Aorta (tissue), 5 donors: ENCODE measurements at places on chromosomes 7 and 10. TPM values are rescaled to one million over a fixed set of nuclear protein-coding genes. Genes with fewer than 3 reads are reported as not detected.

DNA sequence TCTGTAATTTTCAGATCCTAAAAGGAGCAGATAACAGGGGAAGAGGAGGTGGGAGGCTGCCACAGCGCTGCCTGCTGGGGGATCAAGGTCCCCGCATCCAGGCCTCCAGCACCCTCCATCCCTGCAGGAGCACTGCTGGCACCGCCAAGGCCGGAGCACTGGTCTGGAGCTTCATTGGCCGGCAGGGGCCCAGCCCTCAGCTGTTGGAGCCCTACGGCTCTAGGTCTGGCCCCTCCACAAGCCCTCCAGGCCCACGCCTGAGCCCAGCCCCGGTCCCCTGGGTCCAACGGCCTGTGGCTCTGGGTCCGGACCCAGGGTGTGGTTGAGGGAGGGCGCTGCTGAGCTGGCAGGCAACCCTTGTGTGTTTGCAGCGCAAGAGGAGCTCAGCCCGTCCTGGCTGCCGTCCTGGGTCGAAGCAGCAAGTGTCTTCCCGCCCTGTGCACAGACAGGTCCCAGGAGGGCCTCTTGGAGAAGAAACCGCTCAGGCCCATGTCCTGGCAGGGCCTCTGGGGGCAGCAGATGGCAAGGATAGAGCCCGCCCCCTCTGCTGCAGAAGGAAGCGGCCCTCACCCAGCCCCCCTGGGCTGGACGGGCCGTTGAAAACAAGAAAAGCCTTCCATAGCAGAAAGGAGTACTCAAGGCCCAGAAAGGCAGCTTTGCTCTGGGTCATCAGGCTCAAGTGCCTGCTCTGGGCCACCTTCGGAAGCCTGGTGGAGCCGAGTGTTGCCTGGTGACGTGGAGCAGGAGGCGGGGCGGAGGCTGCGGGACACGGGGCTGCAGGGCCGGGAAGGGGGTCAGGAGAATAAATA is 54.3 kb upstream of the TNRC18 start:
- H3K4me1 ChIP-seq = no peaks in the 10 kb centered on the region
- no peak overlapping the region for H3K4me3 ChIP-seq
- no peak overlapping the region for H3K27ac ChIP-seq
- no peak for DNase-seq
- no peaks in the 10 kb centered on the region for H3K27me3 ChIP-seq

DNA sequence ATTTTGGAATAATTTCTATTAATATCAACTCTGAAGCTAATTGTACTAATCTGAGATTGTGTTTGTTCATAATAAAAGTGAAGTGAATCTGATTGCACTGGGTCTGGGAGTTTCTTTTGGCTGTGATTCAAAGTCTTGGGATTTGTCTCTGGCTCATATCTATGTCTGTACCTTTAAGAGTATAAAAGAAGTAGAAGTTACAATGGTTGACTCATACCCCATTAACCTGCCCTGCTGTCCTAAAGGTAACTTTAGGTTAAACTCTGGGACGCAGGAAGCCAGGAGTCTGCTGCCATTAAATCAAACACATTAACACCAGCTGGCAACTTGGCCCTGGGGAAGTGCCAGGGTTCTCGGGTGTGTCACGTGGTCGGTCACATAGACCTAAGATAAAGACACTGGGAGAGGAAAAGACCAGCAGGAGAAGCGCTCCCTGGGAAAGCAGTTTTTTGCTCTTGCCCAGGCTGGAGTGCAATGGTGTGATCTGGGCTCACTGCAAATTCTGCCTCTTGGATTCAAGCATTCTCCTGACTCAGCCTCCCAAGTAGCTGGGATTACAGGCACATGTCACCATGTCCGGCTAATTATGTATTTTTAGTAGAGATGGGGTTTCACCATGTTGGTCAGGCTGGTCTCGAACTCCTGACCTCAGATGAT is 17.8 kb downstream of the SCD start:
- H3K4me3 ChIP-seq = no peak overlapping the region
- no peaks in the 10 kb centered on the region for H3K27me3 ChIP-seq
- no peaks in the 10 kb centered on the region for H3K4me1 ChIP-seq

DNA sequence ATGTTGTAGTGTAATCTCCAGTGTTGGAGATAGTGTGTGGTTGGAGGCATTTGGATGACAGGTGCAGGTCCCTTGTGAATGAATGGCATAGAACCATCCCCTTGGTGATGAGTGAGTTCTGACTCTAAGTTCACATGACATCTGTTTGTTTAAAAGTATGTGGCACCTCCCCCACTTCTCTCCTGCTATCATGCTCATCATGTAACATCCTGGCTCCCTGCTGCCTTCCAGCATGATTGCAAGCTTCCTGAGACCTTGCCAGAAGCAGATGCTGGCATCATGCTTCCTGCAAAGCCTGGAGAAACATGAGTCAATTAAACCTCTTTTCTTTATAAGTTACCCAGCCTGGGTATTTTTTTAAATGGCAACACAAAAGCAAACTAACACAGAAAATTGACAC is 499.0 kb upstream of the SEMA3D start:
- no peak overlapping the region for H3K27ac ChIP-seq
- H3K36me3 ChIP-seq = no peaks in the 10 kb centered on the region
- no peak overlapping the region for H3K4me3 ChIP-seq
- no peaks in the 10 kb centered on the region for H3K27me3 ChIP-seq
- DNase-seq = no peak

Gene ENTPD7
- 2.0 TPM for polyA plus RNA-seq

Gene CHST12
- 16.0 TPM for polyA plus RNA-seq

Gene IDI1
- polyA plus RNA-seq = 18.9 TPM

Gene KIAA1217
- 6.3 TPM for polyA plus RNA-seq
